Mesendoderm (in vitro differentiated cells): ENCODE measurements at places on chromosomes 12 and 14.

DNA sequence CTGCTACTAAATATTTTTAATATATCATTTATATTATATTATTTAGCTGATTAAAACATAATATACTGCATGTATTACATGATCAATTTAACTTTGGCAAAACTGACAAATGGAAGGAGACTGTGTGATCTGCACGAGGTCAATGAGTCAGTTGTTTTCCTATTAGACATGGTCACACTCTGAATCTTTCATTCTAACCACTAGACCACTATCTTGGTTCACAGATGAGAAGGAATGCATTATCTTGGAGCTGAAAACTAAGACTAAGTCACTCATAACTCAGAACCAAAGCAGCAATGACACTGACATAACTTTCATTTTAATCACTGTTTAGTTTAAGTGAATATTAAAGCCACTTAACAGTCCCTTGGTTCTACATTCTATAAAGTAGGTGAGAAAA is 37.4 kb downstream of the GNPTAB start:
- DNase-seq, result no peak

GRCh38 chr12:69660164-69660863 is 38.8 kb downstream of the BEST3 start:
- no peak for DNase-seq

DNA sequence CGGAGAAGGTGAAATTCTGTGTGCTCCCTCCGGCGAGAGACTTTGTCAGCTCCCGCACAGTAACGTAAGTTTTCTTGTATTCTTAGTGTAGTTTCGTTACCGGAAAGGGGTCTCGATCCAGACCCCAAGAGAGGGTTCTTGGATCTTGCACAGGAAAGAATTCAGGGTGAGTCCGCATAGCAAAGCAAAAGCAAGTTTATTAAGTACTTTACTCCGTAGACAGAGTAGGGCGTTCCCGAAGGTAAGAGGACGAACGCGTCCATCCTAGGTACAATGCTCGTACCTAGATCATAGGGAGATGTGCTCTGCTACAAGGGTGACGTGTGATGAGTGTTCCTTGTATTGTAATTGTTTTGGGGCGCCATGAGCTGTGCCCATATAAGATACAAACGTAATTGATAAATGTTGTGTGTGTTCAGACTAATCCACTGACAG is 293 bp downstream of the IFI27L1 start:
- no peak for DNase-seq

- no peak for DNase-seq
Measured at GRCh38 chr14:102966681-102967505, 44.4 kb downstream of the AMN start.

DNA sequence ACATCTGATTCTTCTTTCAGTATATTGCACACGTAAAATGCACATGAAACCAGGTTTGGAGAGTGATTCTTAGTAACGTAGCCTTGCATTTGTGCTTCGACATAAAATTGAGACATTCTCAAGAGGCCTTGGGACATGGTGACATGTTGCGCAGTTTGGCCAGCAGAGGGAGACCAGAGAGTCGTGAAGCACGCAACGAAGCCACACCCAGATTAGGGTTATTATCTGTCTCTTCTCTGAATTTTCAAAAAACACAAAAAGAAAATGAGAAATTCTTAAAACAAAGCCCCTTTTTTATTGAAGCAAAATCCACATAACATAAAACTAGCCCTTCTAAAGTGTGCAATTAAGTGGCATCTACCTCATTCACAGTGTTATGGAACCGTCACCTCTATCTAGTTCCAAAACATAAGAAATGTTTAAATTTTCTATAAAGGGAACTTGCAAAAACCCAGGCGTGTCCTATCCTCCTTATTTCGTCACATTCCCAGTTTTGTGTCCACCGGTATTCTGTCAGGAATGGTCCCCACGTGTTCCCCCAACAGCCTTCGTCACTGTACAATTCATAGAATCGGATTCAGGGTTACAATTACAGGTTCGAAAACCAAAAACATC is 108.8 kb upstream of the ATF7IP start:
- peak; percentile 92 for DNase-seq

DNA sequence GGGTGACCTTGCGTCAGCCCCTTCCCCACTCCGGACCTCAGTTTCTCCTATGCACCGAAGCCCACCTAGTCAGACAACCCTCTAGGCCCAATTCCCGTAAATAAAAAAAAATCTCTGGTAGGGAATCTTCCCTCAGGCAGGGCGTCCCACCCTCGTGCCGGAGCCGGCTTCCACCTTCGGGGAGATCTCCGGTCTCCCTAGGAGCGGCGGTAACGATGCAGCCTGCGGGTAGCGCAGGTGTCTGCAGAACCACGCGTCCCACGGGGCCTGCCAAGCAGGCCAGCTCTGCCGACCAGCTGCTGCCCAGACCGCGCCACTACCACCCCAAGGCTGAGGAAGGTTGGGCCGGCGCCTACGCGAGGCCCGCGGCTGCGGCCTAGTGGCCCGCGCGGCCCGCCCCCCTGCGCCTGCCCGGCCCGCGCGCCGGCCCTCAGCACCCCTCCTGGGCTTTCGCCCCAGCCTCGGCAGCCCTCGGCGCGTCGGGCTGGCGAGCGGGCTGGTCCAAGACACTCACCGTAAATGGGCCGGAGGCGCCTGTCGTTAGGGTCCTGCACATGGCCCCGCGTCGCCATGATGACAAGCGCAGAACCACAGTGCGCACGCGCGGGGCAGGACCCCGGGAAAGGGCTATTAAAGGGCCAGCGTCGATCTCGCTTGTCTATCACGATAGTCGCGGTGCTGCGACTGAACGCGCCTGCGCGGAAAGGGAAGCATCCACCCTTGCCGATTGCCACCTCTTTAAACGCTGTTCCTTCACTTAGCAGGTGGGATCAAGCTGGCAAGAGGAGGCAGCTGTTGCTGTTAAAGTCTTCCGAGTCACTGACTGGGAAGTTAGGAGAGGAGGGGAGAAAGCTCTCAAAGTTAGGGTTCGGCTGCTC is at the start of gene NAA25:
TSS of gene NAA25 (minus strand) at position 582 of the 878 bp plus-strand sequence. CDS start at position 572, 10 bp downstream.
- peak; percentile 96 for DNase-seq

GRCh38 chr14:33343016-33343415 is 404.3 kb downstream of the NPAS3 start:
- DNase-seq, result peak; percentile 28

DNA sequence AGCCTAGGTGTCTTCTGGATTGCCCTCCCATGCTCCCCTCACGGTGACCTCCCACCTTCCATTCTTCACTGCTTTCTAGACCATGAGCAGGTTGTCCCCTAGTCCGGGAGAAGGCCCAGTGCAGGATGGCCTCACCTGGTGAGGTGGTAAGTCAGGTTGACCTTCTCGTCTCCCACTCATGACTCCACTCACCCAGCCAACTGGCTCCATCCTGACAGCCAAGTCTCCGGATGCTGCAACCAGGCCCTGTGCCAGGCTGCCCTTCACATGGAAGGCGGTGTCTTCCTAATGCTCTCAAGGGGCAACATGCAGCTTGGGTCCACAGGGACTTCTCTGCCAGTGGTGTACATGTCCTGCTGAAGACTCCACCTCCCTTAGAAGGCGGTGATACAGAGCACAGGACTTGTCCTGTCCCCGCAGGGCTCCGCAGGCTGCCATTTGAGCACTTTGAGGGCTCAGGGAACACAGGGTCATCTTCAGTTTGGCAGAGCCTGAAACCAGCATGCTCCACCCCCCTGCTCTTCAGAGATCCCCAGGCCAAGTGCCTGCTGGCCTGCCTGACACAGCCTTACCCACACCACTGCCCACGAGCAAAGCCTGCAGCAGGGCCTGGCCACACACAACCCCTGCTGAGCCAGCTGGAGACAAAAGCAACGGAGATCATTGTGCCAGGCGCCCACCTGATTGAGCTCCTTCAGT is 25.4 kb downstream of the BATF start:
- no peak for DNase-seq

- DNase-seq, result no peak
Measured at GRCh38 chr12:94864987-94865386, 138.5 kb downstream of the NDUFA12 start.

- DNase-seq, result no peak
Measured at GRCh38 chr12:10728091-10728490, 5.0 kb upstream of the YBX3 start.

- no peak for DNase-seq
Measured at GRCh38 chr12:43453761-43454160, 98.2 kb downstream of the ADAMTS20 start.

GRCh38 chr12:94146166-94146936 is 2.0 kb upstream of the PLXNC1 start:
- DNase-seq, result no peak

GRCh38 chr12:117967512-117967911 is 1.3 kb downstream of the KSR2 start:
- DNase-seq, result no peak

GRCh38 chr12:101909646-101910045 is 32.3 kb downstream of the DRAM1 start:
- no peak for DNase-seq

GRCh38 chr12:129363041-129363440 is 509.8 kb downstream of the GLT1D1 start:
- DNase-seq, result no peak

DNA sequence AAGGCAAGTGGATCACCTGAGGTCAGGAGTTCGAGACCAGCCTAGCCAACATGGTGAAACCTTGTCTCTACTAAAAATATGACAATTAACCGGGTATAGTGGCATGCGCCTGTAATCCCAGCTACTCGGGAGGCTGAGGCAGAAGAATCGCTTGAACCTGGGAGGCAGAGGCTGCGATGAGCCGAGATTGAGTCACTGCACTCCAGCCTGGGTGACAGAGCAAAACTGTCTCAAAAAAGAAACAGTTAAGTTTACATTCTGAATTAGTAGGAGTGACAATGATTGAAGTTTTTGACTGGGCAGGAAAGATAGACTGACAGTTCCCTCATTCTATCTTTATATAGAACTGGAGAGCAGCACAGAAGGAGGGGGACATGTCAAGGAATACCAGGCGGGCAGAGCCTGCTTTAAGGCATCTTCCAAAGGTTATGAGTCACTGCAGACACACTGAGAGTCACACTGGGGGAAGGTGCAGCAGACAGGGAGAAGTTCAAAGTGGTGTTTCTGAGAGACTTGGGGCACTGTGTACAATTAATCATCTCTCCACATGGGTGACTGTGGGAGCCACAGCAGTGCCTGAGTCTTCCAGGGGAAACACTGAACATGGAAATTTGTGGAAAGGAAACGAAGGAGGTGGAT is 42.8 kb upstream of the RNASE3 start:
- peak; percentile 26 for DNase-seq
